Activated CD4-positive, alpha-beta T cell treated with anti-CD3 and anti-CD28 coated beads, Interleukin-2, Interleukin-4, amounts not matched to agents 100 ng/mL and 50 ng/mL, durations not matched to agents 16 hours and 8 hours (primary cell): ENCODE measurements at places on chromosomes 2 and 18.

DNA sequence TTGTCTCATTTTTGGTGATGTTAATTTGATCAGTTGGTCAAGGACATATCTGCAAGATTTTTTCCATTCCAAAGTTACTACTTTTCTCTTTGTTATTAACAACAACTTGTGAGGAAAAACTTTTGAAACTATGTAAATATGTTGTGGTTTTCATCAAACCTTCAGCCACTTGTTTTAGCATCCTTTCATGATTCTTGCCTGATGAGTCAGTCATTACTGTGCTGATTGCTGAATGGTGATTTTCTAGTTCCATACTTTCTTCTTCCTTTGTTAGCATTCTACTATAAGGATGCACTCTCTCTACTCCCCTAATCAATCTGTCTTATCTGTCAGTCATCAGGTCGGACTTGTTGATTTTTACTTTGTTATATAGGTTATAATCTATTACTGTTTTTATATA is 10.9 kb downstream of the TMEM87B start:
- DNase-seq = peak; percentile 15

GRCh38 chr2:142308744-142309143 is 177.9 kb upstream of the LRP1B start:
- no peak for DNase-seq

DNA sequence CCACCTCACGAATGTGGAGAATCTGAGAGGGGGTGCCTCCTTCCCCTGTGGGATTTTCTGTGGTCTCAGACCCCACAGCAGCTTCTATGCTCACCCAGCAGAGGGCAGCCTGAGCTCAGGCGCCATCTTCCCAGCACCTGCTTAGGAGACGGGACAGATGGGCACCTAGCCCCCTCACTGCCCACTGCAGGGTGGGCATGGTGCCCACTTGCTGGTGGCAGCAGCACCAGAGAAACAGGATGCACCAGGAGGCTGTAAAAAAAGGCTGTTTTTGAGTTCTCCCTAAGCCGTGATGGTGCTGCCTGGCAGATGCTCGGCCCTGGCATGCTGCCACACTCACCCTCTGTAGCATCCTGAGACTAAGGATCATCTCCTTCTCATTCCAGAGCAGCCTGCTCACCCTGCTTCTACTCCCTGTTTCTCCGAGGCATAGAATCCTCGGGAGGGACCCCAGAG is 19.1 kb upstream of the SLC20A1 start:
- DNase-seq = peak; percentile 67

DNA sequence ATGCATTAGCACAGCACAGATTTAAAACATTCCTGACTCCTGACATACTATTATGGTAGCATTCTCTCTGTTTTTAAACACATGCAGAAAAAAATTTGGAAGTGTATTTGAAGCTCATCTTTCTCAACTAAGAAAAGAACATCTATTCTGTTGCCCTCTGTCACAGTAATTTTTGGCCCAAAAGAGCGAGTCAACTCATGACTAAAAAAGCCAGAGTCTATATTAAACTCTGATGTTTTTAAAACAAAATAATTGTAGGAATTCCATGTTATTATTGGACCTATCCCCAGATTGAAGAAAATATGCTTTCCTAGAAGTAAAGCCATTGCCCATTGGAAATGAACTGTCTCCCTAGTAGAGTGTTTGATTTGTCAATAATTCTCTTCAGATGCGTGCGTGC is 96.7 kb downstream of the CRIM1 start:
- no peak for DNase-seq

- DNase-seq = no peak
Observed at GRCh38 chr2:190468814-190469569, 60.8 kb downstream of the MFSD6 start.

DNA sequence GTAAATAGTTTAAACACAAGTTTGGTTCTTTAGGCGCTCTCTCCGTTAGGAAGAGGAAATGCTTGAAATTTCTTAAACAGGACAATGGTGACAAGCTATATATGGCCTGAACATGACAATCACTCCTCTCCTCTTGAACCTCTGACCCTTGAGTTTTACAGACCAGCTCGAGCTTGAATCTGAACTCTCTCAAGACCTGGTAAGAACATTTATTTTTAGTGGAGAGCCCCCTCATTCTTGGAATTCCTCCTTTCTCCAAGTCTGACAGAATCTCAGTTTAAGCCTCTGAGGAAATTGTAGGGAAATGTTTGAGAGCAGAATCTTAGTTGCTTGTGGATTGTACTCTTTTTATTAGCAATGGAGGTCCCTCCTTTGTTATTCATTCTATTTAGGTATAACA is 1293.6 kb upstream of the ZEB2 start:
- DNase-seq = no peak

- DNase-seq = no peak
Observed at GRCh38 chr2:163455815-163456214, 280.0 kb downstream of the FIGN start.
